ENCODE measurements at places on chromosomes 7 and 10. TPM values are rescaled to one million over a fixed set of nuclear protein-coding genes. Genes with fewer than 3 reads are reported as not detected.

DMTF1 gene
- 44.4 TPM for total RNA-seq

DNA sequence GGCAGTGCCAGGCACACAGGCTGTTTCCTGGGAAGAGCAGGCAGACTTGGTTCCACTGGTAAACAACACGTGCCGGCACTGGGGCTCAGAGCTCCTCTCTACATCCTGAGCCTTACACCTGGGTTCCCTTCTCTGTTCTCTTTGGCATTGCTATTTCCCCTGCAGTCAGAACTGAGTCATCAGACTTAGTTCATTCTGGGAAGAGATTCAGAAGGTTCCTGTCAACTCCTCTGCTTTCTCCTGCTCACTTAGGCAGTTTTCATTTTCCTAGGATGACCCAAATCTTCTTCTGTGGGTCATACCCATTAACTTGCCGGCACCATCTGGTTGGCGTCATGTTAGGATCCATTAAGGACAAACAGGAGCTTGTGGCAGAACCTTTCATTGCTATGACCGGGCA is 33.4 kb upstream of the LRRC18 start:
- no peaks in the 10 kb centered on the region for H3K36me3 ChIP-seq
- no peaks in the 10 kb centered on the region for H3K4me1 ChIP-seq
- no peaks in the 10 kb centered on the region for H3K27me3 ChIP-seq
- no peak for DNase-seq

- H3K4me3 ChIP-seq = no peak overlapping the region
- no peak overlapping the region for H3K27ac ChIP-seq
- no peak for DNase-seq
- H3K4me1 ChIP-seq = no peaks in the 10 kb centered on the region
- no peaks in the 10 kb centered on the region for H3K36me3 ChIP-seq
- no peaks in the 10 kb centered on the region for H3K27me3 ChIP-seq
Measured at GRCh38 chr10:71138166-71138830, 74.1 kb upstream of the UNC5B start.

GRCh38 chr10:17831341-17831740 is 22.2 kb downstream of the MRC1 start:
- H3K27ac ChIP-seq = no peak overlapping the region
- H3K27me3 ChIP-seq = no peaks in the 10 kb centered on the region
- no peaks in the 10 kb centered on the region for H3K36me3 ChIP-seq
- H3K4me3 ChIP-seq = no peak overlapping the region
- no peak for DNase-seq

DNA sequence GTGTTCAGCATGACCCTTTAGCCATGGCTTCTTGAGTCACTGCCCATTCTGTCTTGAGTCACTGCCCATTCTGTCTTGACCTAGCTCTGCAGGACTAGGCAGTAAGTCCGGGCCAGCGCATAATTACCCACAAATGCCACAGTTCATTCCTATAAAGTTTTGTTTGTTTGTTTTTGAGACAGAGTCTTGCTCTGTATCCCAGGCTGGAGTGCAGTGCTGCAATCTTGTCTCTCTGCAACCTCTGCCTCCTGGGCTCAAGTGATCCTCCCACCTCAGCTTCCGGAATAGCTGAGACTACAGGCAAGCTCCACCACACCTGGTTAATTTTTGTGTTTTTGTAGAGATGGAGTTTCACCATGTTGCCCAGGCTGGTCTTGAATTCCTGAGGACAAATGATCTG is 32.7 kb upstream of the TARP start:
- H3K27me3 ChIP-seq = no peaks in the 10 kb centered on the region
- H3K36me3 ChIP-seq = no peaks in the 10 kb centered on the region
- no peak overlapping the region for H3K27ac ChIP-seq
- DNase-seq = no peak
- no peak overlapping the region for H3K4me3 ChIP-seq
- H3K4me1 ChIP-seq = no peaks in the 10 kb centered on the region
